ENCODE measurements at places on chromosomes 13 and 19.
A peak's percentile ranks its signal among the peaks of the same experiment; 100 is the strongest.

DNA sequence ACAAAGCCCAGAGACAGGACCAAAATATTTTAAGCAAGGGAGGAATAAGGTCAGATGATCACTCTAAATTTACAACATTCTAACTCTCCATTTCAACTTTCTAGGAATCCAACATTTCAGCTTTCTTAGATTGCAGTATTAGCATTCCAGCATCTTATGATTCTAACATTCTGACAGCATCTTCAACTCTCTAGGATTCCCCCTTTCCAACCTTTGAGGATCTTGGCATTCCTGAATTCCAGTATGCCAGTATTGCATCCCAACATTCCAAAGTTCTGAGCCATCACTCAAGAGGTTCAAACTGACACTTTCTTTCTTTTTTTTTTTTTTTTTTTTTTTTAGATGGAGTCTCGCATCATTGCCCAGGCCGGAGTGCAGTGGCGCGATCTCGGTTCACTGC lies 13.8 kb downstream of the TGFB1 start:
- DNase-seq = no peak

DNA sequence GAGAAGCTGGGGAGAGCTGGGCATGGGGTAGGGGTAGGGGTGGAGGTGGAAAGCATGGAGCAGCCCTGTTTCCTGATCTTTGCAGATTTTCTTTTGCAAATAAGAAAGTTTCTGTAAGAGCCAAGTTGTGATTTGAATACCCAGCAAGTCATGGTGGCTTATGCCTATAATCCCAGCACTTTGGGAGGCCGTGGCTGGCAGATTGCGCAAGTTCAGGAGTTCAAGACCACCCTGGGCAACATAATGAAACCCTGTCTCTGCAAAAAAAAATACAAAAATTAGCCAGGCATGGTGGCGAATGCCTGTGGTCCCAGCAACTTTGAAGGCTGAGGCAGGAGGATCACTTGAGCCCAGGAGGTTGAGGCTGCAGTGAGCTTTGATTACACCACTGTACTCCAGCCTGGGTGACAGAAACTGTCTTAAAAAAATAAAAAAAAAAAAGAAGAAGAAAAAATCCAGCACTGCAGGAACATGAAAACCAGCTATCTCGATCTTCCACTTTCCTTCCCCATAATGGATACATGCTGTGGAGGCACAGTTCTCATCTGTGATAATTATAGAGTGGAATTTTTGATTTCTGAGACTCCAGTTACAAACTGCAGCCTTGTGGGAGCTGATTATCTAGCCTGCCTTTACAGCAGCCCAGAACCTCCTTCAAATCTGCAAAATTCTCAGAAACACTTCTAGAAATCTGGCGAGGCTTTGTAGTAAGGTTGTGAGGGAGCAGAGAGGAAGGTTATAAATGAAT lies 12.1 kb upstream of the TEX26 start:
- DNase-seq = no peak

DNA sequence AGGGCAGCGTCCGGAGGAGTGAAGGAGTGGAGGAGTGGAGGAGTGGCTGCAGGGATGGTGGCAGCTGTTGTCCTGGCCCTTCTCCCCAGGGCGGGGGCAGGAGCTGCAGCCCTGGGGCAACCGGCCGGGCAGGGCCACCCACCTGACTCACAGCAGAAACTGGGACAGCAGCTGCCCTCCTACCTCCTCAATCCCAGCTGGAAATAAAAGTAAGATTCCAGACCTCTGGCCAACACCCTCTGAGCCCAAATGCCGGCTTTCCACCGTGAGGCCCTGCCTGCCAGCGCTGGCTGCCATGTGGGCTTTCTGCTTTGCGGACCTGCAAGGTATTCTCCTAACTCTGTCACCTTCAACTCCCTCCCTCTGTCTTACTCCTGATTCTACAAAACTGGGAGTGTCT lies 3.3 kb upstream of the CLPP start:
- DNase-seq = no peak

DNA sequence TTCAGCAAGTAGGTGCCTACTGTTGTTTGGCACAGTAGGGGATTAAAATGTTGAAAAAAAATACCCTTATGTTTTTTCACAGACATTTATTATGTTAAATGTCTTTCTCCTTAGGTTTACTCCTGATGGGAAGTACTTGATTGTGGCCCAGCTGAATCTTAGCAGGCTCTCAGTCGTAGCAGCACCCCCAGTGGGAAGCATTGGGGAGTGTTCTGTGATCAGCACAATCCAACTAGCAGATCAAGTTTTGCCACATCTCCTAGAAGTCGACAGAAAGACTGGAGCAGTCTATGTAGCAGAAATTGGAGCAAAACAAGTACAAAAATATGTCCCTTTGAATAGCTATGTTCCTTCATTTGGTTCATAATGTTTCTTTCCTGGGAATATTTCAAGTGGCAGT lies 9.3 kb downstream of the NHLRC3 start:
- no peak for DNase-seq

DNA sequence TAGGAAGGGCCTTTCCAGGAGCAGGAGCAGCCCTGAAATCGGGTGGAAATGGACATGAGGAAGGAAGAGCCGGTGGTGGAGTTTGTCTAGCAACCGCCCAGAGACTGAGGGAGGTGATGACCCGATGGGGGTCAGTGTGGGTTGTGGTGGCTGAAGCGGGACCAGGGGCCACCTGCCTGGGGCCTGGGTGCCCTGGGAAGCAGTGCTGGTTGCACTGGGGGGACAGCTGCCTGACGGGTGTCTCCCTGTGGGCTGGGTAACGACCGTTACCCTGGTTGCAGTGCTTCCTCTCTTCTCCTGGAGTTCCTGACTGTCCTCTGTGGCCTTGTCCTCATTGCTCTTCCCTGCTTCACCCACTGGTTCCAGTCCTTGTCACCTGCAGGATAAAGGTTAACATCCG lies 13.0 kb downstream of the ZNF536 start:
- DNase-seq = no peak

DNA sequence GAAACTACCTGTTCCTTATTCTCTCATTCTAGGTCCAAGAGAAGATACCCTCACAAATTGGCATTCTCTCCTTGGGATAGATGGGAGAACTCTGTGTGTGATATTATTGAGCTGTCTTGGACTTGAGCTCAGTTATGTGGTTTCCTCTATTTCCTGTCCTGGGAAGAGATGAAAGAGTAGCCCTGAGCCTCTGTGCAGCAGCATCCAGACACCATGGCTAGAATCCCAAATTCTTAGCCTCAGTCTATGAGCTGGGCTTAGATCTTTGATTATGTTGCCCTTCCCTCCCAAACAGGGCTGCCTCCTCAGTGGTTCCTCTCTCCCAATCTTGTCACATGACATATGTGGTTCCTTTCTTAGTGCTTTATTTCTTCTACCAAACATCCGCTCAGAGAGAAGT lies 290.7 kb downstream of the SPRY2 start:
- no peak for DNase-seq

DNA sequence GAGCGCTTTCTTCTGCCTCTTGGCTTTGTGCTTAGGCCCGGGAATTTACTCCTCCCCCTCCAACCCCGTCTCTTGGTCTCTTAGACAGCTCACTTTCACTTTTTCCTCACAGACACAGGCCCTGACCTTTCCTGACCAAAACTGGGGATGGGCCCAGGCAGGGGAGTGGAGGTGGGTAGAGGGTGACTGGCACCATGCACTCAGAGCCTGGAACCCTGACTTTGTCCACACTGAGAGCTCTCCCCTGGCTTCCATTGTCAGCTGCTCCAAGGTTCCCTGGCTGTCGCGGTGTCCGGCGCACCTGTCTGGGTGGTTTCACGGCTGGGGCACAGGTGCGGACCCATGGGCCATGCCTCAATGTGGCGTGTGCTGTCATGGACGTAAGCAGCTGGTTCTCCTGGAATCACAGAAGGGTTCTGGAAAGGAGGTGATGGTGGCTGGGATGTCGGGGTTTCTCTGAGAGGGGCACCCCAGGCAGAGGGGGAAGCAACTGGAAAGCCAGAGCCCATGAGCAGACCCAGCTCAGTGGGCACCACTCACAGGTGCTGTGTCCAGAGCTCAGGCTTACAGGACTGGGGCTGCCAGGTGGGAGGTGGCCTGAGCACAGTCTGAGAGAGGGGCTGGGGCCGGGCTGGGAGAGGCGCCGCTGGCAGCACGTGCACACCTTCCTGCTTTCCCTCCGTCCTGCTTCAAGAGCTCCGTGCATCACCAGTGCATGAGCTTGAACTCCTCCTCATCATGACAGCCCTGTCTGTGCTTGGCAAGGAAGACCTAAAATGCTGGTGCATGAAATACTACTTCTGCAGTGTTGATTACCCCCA lies 28.0 kb upstream of the C1QTNF9 start:
- DNase-seq = no peak

GRCh38 chr19:5672708-5673459 lies 7.4 kb downstream of the MICOS13 start:
- DNase-seq = no peak

DNA sequence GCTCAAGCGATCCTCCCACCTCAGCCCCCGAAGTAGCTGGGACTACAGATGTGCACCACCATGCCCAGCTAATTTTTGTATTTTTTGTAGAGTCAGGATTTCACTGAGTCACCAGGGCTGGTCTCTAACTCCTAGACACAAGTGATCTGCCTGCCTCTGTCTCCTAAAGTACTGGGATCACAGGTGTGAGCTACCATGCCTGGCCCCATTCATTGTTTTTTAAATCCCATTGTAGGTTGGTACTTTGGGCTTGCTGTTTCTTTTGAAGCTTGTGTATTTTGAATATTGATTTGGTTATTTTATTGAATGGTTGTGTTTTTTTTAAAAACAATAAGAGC lies 26.7 kb downstream of the ZMYM2 start:
- DNase-seq = no peak

- DNase-seq = no peak
These were observed 141.9 kb downstream of the ZIC5 start for GRCh38 chr13:99829593-99830239.

- DNase-seq = no peak
These were observed 1759.4 kb downstream of the PCDH9 start for GRCh38 chr13:65470781-65471180.

- DNase-seq = no peak
These were observed 5.7 kb downstream of the POLR1D start for GRCh38 chr13:27627380-27627779.

DNA sequence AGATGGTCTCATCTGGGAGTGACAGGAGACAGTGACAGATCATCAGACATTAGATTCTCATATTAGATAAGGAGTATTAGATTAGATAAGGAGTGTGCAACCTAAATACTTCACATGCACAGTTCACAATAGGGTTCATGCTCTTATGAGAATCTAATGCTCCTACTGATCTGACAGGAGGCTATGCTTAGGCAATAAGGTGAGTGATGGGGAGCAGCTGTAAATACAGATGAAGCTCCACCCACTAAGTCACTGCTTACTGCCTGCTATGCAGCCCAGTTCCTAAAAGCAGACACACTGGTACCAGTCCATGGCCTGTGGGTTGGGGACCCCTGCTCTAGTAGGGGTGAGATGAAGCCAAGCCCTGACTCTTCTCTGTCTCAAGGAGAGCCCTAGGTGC lies 10.0 kb upstream of the IGFL3 start:
- no peak for DNase-seq

GRCh38 chr13:86476656-86477055 lies 677.4 kb upstream of the SLITRK6 start:
- DNase-seq = no peak

GRCh38 chr19:38656171-38656981 lies 8.9 kb downstream of the ACTN4 start:
- DNase-seq = no peak

- DNase-seq = no peak
These were observed 22.0 kb downstream of the NDFIP2 start for GRCh38 chr13:79502859-79503468.

GRCh38 chr13:45104261-45104660 lies 16.0 kb upstream of the GTF2F2 start:
- no peak for DNase-seq

DNA sequence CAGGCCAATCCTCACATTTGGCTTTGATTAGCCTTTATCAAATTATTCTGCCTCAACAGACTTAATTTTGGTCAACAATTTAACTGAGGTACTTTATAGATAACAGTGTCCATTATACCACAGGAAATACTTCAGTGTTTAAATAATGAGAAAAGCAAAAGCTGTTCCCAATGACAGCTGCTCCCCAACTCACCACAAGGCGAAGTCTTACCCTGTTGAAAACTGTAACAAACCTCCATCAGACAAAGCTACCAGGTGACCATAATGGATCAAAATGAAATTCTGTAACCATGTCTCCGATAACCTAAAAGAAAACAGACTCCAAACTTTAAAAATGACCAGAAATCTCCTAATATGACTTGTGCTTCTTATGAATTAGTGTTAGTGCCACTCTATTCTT lies 50.3 kb downstream of the ZNF44 start:
- no peak for DNase-seq

DNA sequence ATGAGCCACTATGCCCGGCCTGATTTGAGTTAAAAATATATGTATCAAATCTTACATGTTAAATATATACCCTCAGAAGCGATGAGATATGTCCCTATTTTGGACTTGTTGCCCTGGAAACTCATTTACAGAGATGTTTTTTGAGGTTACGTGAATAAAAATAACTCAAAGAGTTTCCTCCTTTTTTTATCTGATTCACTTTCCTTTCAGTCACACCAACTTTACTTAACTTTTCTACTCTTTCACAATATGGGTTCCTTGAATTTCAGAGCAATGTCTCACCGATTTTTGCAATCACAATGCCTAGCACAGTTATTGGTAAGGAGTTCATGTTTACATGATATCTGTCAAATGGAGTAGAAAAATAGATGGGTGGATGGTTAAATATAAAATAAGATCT lies 2.3 kb downstream of the OR7C2 start:
- DNase-seq = peak; percentile 39

- no peak for DNase-seq
These were observed 27.7 kb upstream of the POU4F1 start for GRCh38 chr13:78631077-78631476.

DNA sequence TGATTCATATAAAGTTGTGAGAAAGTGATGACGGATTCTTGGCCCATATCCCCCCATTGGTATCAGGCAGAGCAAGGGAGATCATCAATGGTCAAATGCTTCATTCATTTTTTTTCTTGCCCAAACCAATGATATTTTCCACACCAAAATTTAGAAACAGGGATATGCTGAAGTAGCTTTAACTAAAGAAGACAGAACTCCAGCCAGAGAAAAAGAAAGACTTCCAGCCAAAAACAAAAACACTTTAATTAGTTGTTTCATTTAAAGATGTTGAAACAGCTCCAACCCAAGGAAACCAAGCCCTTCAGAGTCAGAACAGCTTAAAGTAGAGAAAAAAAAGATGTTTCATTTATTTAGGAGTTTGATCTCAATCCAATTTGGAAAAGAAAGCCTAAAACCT lies 358.9 kb upstream of the NBEA start:
- no peak for DNase-seq

Data from GM06990 (cell line).